HT-29 (cell line): ENCODE measurements at places on chromosomes 2 and 18.

DNA sequence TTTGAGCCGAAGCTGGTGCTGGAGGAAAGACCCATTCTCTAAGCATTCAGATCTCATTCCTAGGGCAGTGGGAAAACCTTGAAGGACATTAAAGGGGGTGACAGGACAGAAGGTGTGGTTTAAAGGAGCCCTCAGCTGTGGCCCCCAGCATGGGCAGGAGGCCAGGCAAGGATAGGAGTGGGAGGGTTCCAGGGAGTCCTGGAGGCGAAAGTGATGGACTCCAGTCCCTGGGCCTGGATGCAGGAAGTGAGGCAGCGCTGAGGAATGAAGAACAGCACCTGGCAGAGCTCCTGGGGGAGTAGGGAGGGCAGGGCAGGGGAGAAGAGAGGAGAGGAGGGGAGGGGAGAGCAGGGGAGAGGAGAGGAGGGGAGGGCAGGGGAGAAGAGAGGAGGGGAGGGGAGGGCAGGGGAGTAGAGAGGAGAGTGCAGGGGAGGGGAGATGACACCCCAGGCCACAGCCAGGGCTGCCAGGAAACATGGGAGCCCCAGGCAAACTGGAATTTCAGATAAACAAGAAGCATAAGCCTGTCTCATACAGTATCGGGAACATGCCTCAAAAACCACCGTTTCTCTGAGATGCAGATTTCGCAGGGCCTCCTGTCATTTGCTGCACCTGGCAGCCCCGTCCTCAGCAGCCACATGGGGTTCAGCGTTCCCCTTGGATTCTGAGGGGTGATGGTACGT lies 5.7 kb downstream of the RAMP1 start:
- peak; percentile 41 for DNase-seq

DNA sequence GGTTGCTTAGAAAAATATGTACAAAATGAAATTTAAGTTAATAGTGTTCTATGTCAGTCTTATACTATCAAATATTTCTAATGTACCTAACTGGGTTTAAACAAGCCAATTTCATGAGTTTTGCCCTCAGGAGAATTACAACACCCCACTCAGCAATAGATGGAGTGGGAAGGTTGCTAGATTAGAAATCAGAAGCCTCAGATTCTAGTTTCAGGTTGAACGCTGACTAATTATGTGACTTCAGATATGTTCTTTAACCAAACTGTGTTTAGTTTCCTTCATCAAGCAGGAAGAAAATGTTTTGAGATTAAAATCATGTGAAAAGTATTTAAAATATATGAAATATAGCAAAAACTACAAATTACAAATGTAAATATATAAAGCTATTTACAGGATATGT lies 133.8 kb upstream of the KCNH7 start:
- DNase-seq = no peak

- DNase-seq = no peak
These were observed 80.2 kb downstream of the MSH2 start for GRCh38 chr2:47483191-47483590.

GRCh38 chr2:23944527-23944926 lies 4.3 kb downstream of the UBXN2A start:
- peak; percentile 23 for DNase-seq

- no peak for DNase-seq
These were observed 399.0 kb upstream of the LRRTM1 start for GRCh38 chr2:80703532-80703931.

DNA sequence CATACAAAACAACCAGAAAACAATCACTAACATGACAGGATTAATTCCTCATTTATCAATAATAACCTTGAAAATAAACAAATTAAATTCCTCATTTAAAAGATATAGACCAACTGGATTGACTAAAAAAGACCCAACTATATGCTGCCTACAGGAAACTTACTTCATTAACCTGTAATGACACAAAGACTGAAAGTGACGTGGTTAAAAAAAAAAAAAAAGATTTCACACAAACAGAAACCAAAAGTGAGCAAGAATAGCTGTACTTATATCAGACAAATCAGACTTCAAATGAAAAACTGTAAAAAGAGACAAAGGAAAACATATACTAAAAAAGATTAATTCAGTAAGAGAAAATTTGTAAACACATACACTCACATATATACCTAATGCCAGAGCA lies 201.2 kb downstream of the CCDC178 start:
- no peak for DNase-seq

- DNase-seq = no peak
These were observed 96.9 kb downstream of the TNS1 start for GRCh38 chr2:217905896-217906295.

DNA sequence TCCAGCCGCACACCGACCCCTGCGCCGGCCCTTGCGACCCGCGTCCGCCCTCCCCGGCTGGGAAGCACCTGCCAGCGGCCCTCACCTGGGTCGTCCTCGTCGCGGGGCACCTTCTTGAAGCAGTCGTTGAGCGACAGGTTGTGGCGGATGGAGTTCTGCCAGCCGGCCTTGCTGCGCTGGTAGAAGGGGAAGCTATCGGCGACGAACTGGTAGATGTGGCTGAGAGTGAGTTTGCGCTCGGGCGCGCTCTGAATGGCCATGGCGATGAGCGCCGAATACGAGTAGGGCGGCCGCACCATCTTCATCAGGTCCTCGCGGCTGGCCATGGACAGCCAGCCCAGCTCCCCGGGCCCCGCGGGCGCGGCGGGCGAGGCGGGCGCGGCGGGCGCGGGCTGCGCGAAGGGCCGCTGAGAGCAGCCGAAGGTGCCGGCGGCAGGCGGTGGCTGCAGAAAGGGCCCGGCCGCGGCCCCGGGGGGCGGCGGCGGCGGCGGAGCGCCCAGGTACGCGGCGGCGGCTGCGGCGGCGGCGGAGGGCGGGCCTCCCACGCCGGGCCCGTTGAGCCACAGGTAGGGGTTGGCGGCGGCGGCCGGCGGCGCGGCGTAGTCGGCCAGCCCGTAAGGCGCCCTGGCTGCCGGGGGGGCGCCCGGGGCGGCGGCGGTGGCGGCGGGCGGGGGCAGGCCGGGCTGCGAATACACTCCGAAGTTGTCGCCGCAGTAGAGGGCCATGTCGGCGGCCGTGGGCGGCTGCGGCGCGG lies 505 bp downstream of the FOXI3 start:
- DNase-seq = no peak

- DNase-seq = peak; percentile 81
These were observed at the start of gene ASB1 for GRCh38 chr2:238426568-238427434. ASB1 (plus strand) TSS chr2:238426927; CDS start chr2:238427071, 144 bp downstream.

DNA sequence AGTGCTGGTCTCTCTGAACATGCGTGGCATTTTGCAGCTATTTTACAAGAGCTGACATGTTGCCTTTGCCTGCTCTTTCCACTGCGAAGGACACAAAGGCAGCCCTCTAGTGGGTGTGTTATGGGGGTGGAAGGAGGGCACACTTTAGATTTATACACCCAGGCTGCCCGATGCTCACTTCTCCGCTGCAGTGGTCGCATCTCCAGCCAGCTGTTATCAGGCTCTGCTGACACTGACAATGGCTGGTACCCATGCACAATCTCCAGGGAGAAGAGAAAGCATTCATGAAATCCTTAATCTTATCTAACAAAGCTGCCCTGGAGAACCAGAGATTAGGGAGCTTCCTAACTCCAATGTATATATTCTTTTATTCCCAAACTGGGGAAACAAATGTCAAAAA lies 113.5 kb downstream of the EPHA4 start:
- DNase-seq = no peak

DNA sequence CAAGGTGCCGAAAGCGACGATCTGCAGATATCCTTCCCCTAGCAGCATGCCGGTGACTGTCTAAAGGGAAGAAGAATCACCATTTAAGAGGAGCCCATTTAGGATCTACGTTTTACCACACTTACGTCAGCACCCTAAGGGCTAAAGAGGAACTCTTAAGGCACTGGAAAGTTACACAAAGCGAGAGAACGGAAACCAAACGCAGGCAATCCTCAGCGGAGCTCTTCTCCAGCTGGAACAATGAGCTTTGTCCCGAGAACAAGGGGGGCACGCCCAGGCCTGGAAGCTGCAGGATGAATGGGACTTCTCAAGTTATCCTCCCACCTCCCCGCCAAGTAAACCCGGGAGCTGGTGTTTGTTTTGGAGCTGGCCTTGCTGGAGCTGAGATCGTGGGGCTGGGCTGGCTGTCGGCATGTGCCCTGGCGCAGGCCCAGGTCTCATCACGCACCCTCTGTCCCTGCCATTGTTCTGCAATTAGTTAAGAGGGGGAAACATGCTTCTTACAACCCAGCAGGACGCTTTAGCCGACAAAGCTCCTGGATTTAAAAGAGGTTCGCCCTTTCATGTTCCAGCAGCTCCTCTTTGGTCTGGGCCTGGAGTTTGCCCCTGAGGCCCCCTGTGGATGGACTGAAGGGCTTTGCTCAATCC lies 36.4 kb downstream of the PXDN start:
- no peak for DNase-seq

DNA sequence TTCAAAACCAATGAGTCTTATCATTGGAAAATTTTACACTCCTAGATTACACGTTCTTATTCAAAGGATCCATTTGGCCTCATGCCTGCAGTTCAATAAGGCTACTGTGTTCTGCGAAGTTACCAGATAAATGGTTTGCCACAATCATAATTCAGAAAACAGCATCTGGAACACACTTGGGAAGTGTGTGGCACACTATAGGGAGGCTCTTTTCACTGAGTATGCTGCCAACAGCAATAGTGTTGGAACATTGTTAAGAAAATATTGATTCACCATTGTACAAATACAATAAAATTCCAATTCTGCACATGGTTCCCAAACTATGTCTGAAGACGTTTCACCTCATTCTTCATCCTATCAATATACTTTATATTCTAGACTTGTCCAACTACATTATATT lies 141.4 kb upstream of the DOK6 start:
- no peak for DNase-seq

DNA sequence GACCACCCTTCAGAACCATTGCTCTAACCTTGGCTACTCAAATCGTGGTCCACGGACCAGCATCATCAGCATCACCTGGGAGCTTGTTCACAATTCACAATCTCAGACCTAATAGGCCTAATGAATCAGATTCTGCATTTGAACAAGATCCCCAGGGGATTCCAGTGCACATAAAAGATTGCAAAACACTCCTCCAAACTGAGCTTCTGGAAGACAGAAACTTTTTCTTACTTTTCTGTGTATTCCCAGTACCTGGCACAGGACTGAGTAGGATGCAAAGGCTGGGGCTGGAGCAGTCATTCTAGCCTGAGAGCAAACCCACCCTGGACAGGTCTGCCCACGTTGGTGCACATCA lies 115.1 kb upstream of the COPS8 start:
- DNase-seq = no peak

GRCh38 chr18:23572012-23572411 lies 14.3 kb downstream of the NPC1 start:
- DNase-seq = no peak

GRCh38 chr2:15243762-15244161 lies 317.4 kb downstream of the NBAS start:
- DNase-seq = no peak

GRCh38 chr2:186687807-186688211 lies 6.1 kb upstream of the FAM171B start:
- no peak for DNase-seq

DNA sequence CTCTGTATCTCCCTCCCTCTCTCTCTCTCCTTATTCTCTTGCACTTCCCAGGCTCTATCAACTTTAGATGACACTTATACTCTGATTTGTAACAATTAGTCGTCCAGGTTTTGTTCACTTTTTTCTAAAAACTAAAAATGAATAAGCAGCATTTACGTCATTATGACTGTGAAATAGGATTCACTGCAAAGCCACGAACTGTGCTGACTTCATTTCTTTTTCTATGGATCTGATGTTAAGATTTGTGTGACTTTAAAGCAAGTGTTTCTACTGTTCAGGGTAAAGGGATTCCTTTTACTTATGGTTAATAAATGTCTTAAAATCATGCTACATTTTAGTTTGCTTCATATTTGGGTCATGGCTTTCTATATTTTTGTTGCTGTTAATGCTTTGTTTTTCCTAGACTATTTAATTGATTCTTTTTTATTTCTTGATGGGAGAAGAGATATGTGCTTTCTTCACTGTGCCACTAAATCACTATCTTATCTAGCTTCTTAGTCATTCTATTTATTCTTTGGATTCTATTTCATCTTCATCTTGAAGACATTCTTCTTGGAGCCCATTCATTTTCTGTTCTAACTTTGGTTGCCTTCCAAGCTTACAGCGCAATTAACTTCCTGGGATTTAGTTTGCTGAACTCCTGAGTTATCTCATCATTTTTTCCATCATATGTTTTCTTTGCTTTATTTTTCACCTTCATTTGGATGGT lies 480.4 kb upstream of the TRIB2 start:
- DNase-seq = no peak

- no peak for DNase-seq
These were observed 336.6 kb downstream of the SMAD2 start for GRCh38 chr18:47593744-47594472.

- no peak for DNase-seq
These were observed 128.3 kb downstream of the ACOXL start for GRCh38 chr2:110860630-110861029.

- DNase-seq = no peak
These were observed 51.9 kb downstream of the SLC4A1AP start for GRCh38 chr2:27715318-27716210.

GRCh38 chr2:198452327-198452726 lies 647.9 kb downstream of the PLCL1 start:
- DNase-seq = no peak

DNA sequence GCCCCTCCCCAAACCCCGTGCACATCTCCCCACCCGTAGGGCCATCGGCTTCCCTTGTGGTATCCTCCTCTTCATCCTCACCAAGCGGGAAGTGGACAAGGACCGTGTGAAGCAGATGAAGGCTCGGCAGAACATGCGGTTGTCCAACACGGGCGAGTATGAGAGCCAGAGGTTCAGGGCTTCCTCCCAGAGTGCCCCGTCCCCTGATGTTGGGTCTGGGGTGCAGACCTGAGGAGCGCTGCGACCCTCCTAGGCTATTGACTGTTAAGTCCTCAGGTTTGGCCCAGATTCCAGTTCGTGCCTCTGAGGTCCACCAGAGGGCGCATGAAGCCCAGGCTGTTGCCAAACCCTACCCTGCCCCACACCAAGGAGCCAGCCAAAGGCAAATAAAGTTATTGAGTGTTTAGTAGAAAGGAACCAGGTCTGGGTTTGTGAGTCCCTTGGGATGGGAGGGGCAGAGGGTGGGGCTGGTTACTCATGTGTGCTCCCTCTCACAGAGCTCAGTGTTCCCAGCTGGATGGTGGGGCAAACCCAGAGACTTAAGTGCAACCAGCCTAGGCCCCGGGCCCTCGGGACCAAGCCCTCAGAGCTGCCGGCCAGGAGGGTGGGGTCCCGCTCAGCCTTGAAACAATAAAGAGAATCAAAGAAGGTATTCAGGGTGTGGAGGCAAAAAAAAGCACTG lies 2.4 kb downstream of the PNKD start:
- peak; percentile 94 for DNase-seq

GRCh38 chr2:205640716-205641115 lies 41.6 kb upstream of the NRP2 start:
- DNase-seq = no peak

- peak; percentile 76 for DNase-seq
These were observed 14.2 kb downstream of the SIGLEC15 start for GRCh38 chr18:45839414-45840395.

GRCh38 chr18:9617006-9617542 lies 2.7 kb upstream of the PPP4R1 start:
- DNase-seq = no peak
